Calu3 (cell line): ENCODE measurements at places on chromosomes 4 and X. TPM values are rescaled to one million over a fixed set of nuclear protein-coding genes. Genes with fewer than 3 reads are reported as not detected.

Gene USP46
- 12.5 and 15.4 TPM in 2 replicates for total RNA-seq

Gene LYAR
- total RNA-seq: 19.1 and 19.8 TPM in 2 replicates

- peak overlapping the region; percentile 90 for H3K4me3 ChIP-seq
- H3K27me3 ChIP-seq: no peaks in the 10 kb centered on the region
- no peaks in the 10 kb centered on the region for H3K4me1 ChIP-seq
These were observed 1.7 kb downstream of the INTS6L start for GRCh38 chrX:135522132-135522530.

- H3K27ac ChIP-seq: no peak overlapping the region
- peaks cover 54% of the 10 kb centered on the region for H3K27me3 ChIP-seq
- H3K4me1 ChIP-seq: no peaks in the 10 kb centered on the region
- no peak overlapping the region for H3K4me3 ChIP-seq
- H3K36me3 ChIP-seq: no peaks in the 10 kb centered on the region
These were observed 7.8 kb upstream of the CNGA2 start for GRCh38 chrX:151726751-151727150.

Gene AIFM1
- 50.3 and 52.7 TPM in 2 replicates for total RNA-seq

DNA sequence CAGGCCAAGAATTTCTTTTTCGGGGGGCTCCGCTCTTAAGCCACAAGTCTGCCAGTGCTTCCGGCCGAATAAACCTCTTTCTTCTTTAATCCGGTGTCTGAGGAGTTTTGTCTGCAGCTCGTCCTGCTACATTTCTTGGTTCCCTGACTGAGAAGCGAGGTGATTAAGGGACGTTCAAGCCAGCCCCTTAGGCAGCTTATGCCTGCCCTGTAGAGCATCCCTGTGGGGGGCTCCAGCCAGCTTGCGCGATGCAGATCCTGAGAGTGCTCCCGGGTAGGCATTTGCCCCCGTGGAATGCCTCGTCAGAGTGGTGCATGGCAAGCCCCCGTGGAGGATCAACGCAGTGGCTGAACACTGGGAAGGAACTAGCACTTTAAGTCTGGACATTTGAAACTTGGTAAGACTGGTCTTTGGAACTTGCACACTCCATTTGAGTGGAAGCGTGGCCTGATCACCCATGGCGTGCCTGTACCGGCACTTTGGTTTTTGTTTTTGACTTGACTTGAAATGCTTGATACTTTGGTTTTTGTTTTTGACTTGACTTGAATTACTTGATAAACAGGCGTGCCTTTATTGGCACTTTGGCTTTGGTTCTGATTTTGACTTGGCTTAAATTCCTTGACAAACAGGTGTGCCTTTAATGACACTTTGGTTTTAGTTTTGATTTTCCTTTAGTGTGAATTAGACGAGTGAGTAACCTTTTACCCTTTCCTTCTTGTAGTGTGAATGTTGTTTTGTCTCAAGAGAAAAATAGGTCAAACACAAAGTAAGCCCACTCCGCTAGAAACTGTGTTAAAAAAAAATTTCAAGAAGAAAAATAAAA lies 6.1 kb downstream of the ACOX3 start:
- peaks cover 9% of the 10 kb centered on the region for H3K4me1 ChIP-seq
- H3K27me3 ChIP-seq: no peaks in the 10 kb centered on the region
- DNase-seq: no peak
- H3K27ac ChIP-seq: no peak overlapping the region
- H3K36me3 ChIP-seq: peaks cover under 1% of the 10 kb centered on the region

Gene MGARP
- total RNA-seq: not detected in 2 replicates

DNA sequence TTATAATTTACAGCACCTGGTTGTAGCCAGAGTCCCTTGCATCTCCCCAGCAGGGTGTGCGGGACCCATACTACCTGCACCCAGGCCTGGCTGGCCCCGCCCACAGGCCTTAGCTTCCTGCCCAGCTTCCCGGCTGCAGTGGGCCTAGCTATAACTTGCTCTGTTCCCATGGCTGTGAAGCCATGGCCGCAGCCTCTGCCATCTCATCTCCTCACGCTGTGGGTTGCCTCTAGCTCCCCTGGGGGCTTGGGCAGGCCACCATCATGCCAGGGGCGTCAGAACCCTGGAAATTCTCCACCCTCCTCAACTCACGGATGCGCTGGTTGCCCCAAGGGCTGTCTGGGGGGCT lies 26.1 kb upstream of the SORBS2 start:
- H3K4me3 ChIP-seq: no peak overlapping the region
- DNase-seq: no peak
- peaks cover 7% of the 10 kb centered on the region for H3K4me1 ChIP-seq

GRCh38 chrX:40260146-40260747 lies 162.5 kb upstream of the BCOR start:
- no peaks in the 10 kb centered on the region for H3K27me3 ChIP-seq
- no peak for DNase-seq

DNA sequence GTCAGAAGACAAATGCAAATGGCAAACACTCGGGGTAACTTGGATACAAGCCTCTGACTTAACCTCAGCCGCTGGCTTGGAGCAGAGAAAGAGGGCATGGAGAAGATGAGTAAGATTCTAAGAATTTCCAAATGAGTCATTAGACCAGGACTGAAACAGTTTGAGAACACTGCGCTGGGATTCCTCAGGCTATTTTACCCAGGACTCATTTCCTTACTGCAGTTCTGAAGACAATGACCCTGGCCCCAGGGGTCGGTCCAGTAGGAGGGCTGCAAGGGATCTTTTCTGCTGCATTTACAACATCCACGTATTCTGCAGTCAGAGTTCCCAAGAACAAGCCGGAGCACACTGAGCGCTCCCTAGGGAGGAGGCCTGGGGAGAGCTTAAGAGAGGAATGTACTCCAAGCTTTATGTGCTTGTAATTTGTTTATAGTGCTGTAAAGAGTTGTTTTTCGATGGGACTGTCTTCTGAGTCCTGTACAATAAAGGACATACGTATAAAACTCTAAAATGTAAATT lies 27.3 kb upstream of the SORBS2 start:
- H3K27ac ChIP-seq: no peak overlapping the region
- no peaks in the 10 kb centered on the region for H3K27me3 ChIP-seq

Gene USP17L17
- not detected in 2 replicates for total RNA-seq
